GM04503 (cell line): ENCODE measurements at places on chromosomes 6 and 20.

- DNase-seq, result no peak
Measured at GRCh38 chr20:57600320-57601210, 19.7 kb downstream of the ZBP1 start.

DNA sequence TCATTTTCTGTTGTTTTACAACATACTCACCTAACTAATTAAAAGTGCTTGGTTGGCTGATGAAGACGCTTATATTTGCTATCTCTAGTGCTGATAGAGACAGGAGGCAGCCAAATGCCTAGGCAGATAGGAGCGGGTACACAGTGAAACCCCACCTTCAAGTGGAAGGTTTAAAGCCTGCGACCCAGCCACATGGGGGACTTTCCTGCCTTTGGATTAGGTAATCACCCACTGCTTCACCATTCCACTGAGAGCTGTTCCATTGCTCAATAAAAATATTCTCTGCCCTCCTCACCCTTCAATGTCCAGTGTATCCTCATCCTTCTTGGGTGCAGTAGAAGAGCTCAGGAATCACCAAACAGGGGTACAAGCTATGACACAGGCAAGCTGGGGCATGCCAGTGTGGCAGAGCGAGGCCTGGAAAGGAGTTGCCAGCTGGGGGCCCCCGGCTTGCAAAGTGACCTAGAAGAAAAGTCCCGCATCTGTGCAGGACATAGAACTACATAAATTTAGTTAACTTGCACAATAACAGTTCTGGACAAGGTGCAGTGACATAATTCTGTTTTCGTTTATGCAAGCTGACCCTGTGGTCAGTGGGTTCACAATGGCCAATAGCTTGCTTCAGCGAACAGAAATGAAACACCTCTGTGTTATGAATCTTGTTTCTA lies 112.0 kb upstream of the MLIP start:
- no peak for DNase-seq

- DNase-seq, result no peak
Measured at GRCh38 chr6:166435574-166435973, 52.8 kb upstream of the MPC1 start.

GRCh38 chr6:148221196-148221979 lies 121.2 kb upstream of the SASH1 start:
- DNase-seq, result no peak

- DNase-seq, result peak; percentile 88
Measured at GRCh38 chr6:22880686-22881433, 311.5 kb downstream of the HDGFL1 start.

GRCh38 chr6:113011801-113012200 lies 664.7 kb downstream of the RFPL4B start:
- no peak for DNase-seq

- no peak for DNase-seq
Measured at GRCh38 chr6:33863084-33863483, 59.3 kb upstream of the MLN start.
